Neural crest cell (in vitro differentiated cells): ENCODE measurements at places on chromosomes 4 and X.
A peak's percentile ranks its signal among the peaks of the same experiment; 100 is the strongest.

DNA sequence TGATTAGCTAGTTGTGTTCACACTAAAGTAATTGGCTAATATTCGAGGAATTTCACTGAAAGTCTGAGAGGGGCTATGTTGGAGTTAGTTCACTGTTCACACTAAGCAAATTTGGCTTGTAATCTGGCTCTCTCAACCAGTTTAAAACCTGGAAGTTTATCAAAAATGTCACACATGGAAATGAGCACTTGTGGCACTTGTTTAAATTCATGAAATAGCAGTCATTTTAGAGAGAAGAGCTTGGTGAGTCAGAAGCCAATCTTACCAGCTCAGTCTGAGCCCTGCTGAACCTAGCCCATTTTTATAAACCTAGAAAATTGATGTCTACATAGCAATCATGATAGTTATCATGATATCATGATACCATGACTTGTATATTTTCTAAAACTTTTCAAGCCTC, 90.7 kb upstream of the JADE1 start:
- H3K4me1 ChIP-seq = peaks cover 21% of the 10 kb centered on the region
- DNase-seq = no peak

- peaks cover 18% of the 10 kb centered on the region for H3K36me3 ChIP-seq
- H3K27ac ChIP-seq = no peak overlapping the region
- H3K4me3 ChIP-seq = no peak overlapping the region
- H3K27me3 ChIP-seq = no peaks in the 10 kb centered on the region
Observed at GRCh38 chr4:77040270-77040669, 35.5 kb downstream of the CCNI start.

DNA sequence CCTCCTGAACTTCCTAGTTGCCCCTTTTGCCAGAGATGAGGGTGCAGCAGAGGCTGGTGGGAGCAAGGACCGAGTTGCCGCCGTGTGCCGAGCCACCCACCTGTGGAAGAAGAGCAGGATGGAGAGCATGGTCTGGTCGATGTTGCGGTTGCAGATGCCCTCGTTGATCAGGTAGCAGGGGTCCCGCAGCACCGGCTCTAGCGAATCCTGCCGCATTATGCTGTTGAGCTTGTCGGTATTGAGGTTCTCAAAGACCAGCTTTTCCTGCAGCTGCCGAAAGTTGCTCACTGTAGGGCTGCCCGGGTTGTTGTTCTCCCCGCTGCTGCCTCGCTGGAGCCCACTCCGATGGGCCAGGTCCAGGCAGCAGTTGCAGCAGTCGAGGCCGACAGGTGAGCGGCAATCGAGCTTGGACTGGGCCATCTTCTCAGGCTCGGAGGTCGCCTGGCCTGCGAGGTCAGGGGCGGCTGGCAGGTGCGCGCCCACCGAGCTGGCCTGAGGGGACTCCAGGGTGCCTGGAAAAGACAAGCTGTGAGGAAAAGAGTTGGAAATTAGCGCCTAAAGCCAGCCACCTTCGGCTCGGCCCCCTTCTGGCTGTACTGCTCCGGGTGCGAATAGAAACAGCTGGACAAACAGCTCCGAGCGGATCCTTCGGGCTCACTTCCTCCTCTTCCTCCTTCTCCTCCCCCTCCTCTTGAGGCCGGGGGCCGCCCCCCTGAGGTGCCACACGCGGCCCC, 420 bp downstream of the TSC22D3 start:
- H3K36me3 ChIP-seq = no peaks in the 10 kb centered on the region
- peak overlapping the region; percentile 51 for H3K4me3 ChIP-seq
- peaks cover 51% of the 10 kb centered on the region for H3K27me3 ChIP-seq
- H3K4me1 ChIP-seq = peaks cover 12% of the 10 kb centered on the region
- DNase-seq = no peak
- no peak overlapping the region for H3K27ac ChIP-seq

- no peaks in the 10 kb centered on the region for H3K36me3 ChIP-seq
- H3K27ac ChIP-seq = peak within 1 kb of the TSS; percentile 92
- H3K27me3 ChIP-seq = no peaks in the 10 kb centered on the region
- H3K4me3 ChIP-seq = peak within 1 kb of the TSS; percentile 89
Observed at GRCh38 chr4:70721747-70722146, at the start of gene RUFY3. Gene RUFY3, plus strand, starts transcription at chr4:70721964. Its CDS starts 610 bp downstream, at chr4:70722574.

- no peaks in the 10 kb centered on the region for H3K27me3 ChIP-seq
- H3K4me3 ChIP-seq = no peak overlapping the region
- H3K27ac ChIP-seq = no peak overlapping the region
- H3K4me1 ChIP-seq = peaks cover 48% of the 10 kb centered on the region
Observed at GRCh38 chr4:168825975-168826374, 184.1 kb downstream of the CBR4 start.

GRCh38 chrX:113793563-113793962, 790.3 kb upstream of the HTR2C start:
- no peak for DNase-seq
- no peak overlapping the region for H3K4me3 ChIP-seq
- H3K27ac ChIP-seq = no peak overlapping the region
- no peaks in the 10 kb centered on the region for H3K36me3 ChIP-seq

DNA sequence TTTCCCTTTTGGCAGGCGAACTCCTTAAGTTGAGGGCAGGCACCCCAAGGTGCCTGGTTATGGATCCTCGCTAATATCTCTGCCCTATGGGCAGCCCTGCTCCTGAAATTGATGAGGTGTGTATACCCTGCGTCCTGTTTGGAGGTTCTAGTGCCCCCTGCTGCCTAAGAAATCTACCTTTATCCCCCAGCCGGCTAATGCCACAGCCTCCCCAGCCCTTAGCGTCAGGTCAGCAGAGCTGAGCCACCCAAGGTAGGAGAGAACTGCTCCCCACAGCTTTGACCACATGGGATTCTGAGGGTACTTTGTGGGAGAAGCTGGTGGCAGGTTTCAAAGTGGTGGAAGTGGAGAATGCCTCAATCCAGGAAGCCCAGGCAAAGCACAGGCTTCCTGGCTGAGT, 50.8 kb downstream of the ANAPC4 start:
- no peaks in the 10 kb centered on the region for H3K27me3 ChIP-seq
- no peak overlapping the region for H3K4me3 ChIP-seq
- no peak overlapping the region for H3K27ac ChIP-seq
- peaks cover 5% of the 10 kb centered on the region for H3K4me1 ChIP-seq
- H3K36me3 ChIP-seq = no peaks in the 10 kb centered on the region

- H3K36me3 ChIP-seq = no peaks in the 10 kb centered on the region
- no peaks in the 10 kb centered on the region for H3K4me1 ChIP-seq
- no peak for DNase-seq
Observed at GRCh38 chr4:188232428-188232827, 93.2 kb downstream of the TRIML1 start.

DNA sequence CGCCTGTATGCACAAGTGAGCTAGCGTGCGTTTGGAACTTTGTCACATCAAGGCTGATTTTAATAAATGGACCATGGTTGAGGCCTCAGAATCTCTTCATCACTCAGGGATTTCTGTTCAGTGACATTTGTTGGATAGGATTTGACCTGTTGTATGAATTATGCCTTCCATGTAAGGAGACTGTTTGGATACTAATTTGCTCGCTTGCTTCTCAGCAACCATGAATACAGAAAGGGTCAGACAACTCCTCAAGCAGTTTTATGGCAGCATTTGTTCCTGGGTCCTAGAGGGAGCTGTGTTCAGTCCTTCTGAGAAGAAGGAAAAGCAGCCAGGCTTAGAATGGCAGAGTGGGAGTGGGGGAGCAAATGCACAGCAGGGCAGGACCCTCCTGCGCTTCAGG, 269.7 kb upstream of the LCORL start:
- H3K27me3 ChIP-seq = no peaks in the 10 kb centered on the region
- no peaks in the 10 kb centered on the region for H3K4me1 ChIP-seq
- no peaks in the 10 kb centered on the region for H3K36me3 ChIP-seq
- no peak overlapping the region for H3K4me3 ChIP-seq

- no peaks in the 10 kb centered on the region for H3K4me1 ChIP-seq
- H3K27ac ChIP-seq = no peak overlapping the region
- H3K27me3 ChIP-seq = no peaks in the 10 kb centered on the region
- H3K4me3 ChIP-seq = no peak overlapping the region
Observed at GRCh38 chr4:80101071-80101791, 28.2 kb upstream of the ANTXR2 start.

- no peak overlapping the region for H3K4me3 ChIP-seq
- no peak for DNase-seq
- H3K27me3 ChIP-seq = no peaks in the 10 kb centered on the region
- H3K4me1 ChIP-seq = peaks cover 33% of the 10 kb centered on the region
- H3K27ac ChIP-seq = no peak overlapping the region
- no peaks in the 10 kb centered on the region for H3K36me3 ChIP-seq
Observed at GRCh38 chr4:23332313-23332712, 557.5 kb downstream of the PPARGC1A start.

DNA sequence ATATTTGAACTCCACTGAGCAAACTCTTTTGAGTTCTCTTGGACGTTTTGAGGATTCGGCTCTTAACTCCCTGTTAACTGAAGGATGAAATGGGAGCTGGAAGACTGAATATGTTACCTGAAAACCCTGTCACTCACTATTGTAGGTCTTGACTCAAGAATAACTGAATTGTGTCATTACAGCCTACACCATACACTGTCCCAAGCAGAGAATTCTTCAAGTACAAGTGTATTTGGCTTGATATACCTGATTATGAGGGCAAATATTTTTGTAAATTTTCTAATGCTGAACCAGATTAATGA, 276.1 kb downstream of the CFAP299 start:
- H3K36me3 ChIP-seq = no peaks in the 10 kb centered on the region
- no peak overlapping the region for H3K4me3 ChIP-seq
- no peaks in the 10 kb centered on the region for H3K4me1 ChIP-seq
- no peak overlapping the region for H3K27ac ChIP-seq
- peaks cover 14% of the 10 kb centered on the region for H3K27me3 ChIP-seq
- DNase-seq = no peak

- H3K4me1 ChIP-seq = peaks cover 7% of the 10 kb centered on the region
- H3K27me3 ChIP-seq = peaks cover 83% of the 10 kb centered on the region
Observed at GRCh38 chr4:21947791-21948346, 703 bp downstream of the KCNIP4 start.

GRCh38 chrX:101359966-101360365, 11.4 kb upstream of the TIMM8A start:
- no peak for DNase-seq
- peaks cover 2% of the 10 kb centered on the region for H3K36me3 ChIP-seq
- no peak overlapping the region for H3K4me3 ChIP-seq
- no peaks in the 10 kb centered on the region for H3K4me1 ChIP-seq
- no peak overlapping the region for H3K27ac ChIP-seq

DNA sequence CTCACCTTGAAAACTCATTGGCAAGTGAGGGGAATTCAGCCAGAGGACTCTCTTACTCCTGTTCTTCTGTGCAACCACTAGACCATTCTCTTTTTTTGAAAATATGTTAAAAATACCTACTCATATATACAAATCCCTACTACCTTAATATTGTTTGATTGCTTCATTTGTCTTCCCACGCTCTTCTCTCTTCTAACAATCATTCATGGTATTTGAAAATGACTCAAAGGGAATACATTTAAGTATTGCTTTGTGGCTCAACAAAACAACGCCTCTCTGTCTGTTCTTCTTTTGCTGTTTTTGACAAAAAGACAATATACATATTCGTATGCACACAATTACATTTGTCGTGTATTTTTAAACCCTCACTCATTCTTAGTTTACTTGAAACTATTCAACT, 589.4 kb downstream of the ANKRD50 start:
- H3K27ac ChIP-seq = no peak overlapping the region
- H3K36me3 ChIP-seq = no peaks in the 10 kb centered on the region
- H3K27me3 ChIP-seq = no peaks in the 10 kb centered on the region
- no peak overlapping the region for H3K4me3 ChIP-seq
- no peak for DNase-seq
- H3K4me1 ChIP-seq = no peaks in the 10 kb centered on the region

- no peaks in the 10 kb centered on the region for H3K27me3 ChIP-seq
- peaks cover 5% of the 10 kb centered on the region for H3K36me3 ChIP-seq
- no peak for DNase-seq
- no peak overlapping the region for H3K27ac ChIP-seq
Observed at GRCh38 chr4:64807821-64808220, 398.6 kb upstream of the TECRL start.

GRCh38 chr4:3532751-3533422, 665 bp upstream of the LRPAP1 start:
- H3K36me3 ChIP-seq = peaks cover 6% of the 10 kb centered on the region
- H3K4me1 ChIP-seq = peaks cover 46% of the 10 kb centered on the region
- DNase-seq = no peak
- H3K27me3 ChIP-seq = peaks cover 4% of the 10 kb centered on the region

GRCh38 chr4:81491943-81492342, 20.2 kb upstream of the RASGEF1B start:
- no peak for DNase-seq
- H3K36me3 ChIP-seq = no peaks in the 10 kb centered on the region
- no peaks in the 10 kb centered on the region for H3K4me1 ChIP-seq
- H3K27me3 ChIP-seq = peaks cover 2% of the 10 kb centered on the region
- no peak overlapping the region for H3K27ac ChIP-seq

GRCh38 chrX:51894697-51895336, 1.4 kb downstream of the MAGED1 start:
- H3K4me3 ChIP-seq = peak overlapping the region; percentile 94
- H3K27ac ChIP-seq = peak overlapping the region; percentile 87
- peaks cover 3% of the 10 kb centered on the region for H3K27me3 ChIP-seq
- no peak for DNase-seq
- H3K36me3 ChIP-seq = peaks cover 26% of the 10 kb centered on the region
- H3K4me1 ChIP-seq = peaks cover 42% of the 10 kb centered on the region

GRCh38 chr4:52548818-52549570, 110.1 kb downstream of the USP46 start:
- H3K4me3 ChIP-seq = no peak overlapping the region
- H3K27ac ChIP-seq = no peak overlapping the region
- peaks cover 6% of the 10 kb centered on the region for H3K27me3 ChIP-seq
- H3K4me1 ChIP-seq = peaks cover 15% of the 10 kb centered on the region
- no peak for DNase-seq

- no peaks in the 10 kb centered on the region for H3K36me3 ChIP-seq
- no peaks in the 10 kb centered on the region for H3K4me1 ChIP-seq
- no peak overlapping the region for H3K4me3 ChIP-seq
- no peak for DNase-seq
Observed at GRCh38 chrX:57282568-57282967, 3.9 kb upstream of the FAAH2 start.

DNA sequence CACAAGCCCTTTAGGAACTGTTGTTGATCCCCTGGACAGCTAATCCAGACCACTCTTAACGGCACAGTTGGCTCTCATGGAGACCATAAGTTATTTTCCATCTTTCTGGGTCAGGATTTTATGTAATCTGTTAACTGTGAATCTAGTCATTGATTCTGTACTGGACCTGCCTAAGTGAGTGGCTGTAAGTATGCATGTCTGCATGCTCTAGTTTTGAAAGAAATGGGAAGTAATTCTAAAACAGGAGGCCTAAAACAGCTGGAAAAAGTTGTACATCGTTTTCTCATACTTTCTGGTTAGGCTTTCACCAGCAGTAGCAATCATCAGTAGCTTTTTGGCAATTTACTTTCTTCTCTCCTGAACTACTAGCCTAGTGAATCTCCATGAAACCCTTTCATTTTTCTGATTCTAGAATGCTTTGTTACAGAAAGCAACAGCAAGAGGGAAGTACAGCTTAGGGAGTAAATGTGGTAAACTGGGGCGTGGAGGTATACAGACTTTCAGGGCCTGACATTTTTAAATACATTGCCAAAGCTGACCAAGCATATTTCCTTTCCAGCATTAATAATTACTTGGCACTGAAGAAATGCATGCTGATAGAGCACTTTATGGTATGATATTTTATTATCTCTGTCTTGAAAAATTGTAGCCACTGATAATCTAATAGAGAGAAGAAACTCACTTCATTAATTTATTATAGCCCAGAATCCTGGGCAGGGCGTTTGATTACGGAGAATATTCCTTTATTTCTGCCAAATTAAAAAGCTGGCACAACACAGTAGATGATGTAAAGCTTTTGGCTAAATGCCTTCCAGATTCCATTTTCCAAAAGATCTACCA, 202.7 kb downstream of the BANK1 start:
- no peak overlapping the region for H3K27ac ChIP-seq
- H3K4me3 ChIP-seq = no peak overlapping the region
- H3K4me1 ChIP-seq = no peaks in the 10 kb centered on the region
- H3K27me3 ChIP-seq = no peaks in the 10 kb centered on the region
